ENCODE measurements at places on chromosomes 2 and 18. TPM values are rescaled to one million over a fixed set of nuclear protein-coding genes. Genes with fewer than 3 reads are reported as not detected.

MALL gene
- polyA plus RNA-seq = not detected

CFAP65 gene
- polyA plus RNA-seq = not detected

SNORC gene
- polyA plus RNA-seq = 1.5 TPM

GNLY gene
- 18.1 TPM for polyA plus RNA-seq

SRD5A2 gene
- polyA plus RNA-seq = 0.03 TPM

CXXC1 gene
- polyA plus RNA-seq = 306 TPM

ZNF396 gene
- 0.50 TPM for polyA plus RNA-seq

IMPA2 gene
- polyA plus RNA-seq = 5.9 TPM

HADHA gene
- 29.8 TPM for polyA plus RNA-seq

PXDN gene
- polyA plus RNA-seq = 0.21 TPM

TXNDC2 gene
- not detected for polyA plus RNA-seq

IL18RAP gene
- polyA plus RNA-seq = 0.22 TPM

SULT1C4 gene
- not detected for polyA plus RNA-seq

TFPI gene
- not detected for polyA plus RNA-seq

CXCR1 gene
- polyA plus RNA-seq = 0.07 TPM

C2orf76 gene
- polyA plus RNA-seq = 6.9 TPM

ST8SIA5 gene
- polyA plus RNA-seq = not detected

DCDC2C gene
- polyA plus RNA-seq = not detected

DSG4 gene
- not detected for polyA plus RNA-seq

MARCHF4 gene
- polyA plus RNA-seq = not detected

GDF7 gene
- polyA plus RNA-seq = 7.0 TPM

SCN1A gene
- polyA plus RNA-seq = not detected

SCN3A gene
- polyA plus RNA-seq = 5.4 TPM

IL1A gene
- polyA plus RNA-seq = 0.06 TPM

COBLL1 gene
- 29.0 TPM for polyA plus RNA-seq

FBXO36 gene
- 0.42 TPM for polyA plus RNA-seq

DHRS9 gene
- polyA plus RNA-seq = 0.94 TPM

CYS1 gene
- polyA plus RNA-seq = not detected

IL36G gene
- not detected for polyA plus RNA-seq

VWC2L gene
- polyA plus RNA-seq = not detected

NTSR2 gene
- not detected for polyA plus RNA-seq

CAPN14 gene
- polyA plus RNA-seq = 2.2 TPM

IL1B gene
- 3.6 TPM for polyA plus RNA-seq

PLCD4 gene
- 0.25 TPM for polyA plus RNA-seq

CCDC121 gene
- 0.65 TPM for polyA plus RNA-seq

Measured in B cell (primary cell).